ENCODE measurements at places on chromosomes 3 and 15.
A peak's percentile ranks its signal among the peaks of the same experiment; 100 is the strongest.

GRCh38 chr3:169637731-169638130, 25.8 kb downstream of the MECOM start:
- no peak for DNase-seq

GRCh38 chr15:39720621-39721611, 61.7 kb downstream of the FSIP1 start:
- no peak for DNase-seq

- DNase-seq, result no peak
Measured at GRCh38 chr3:136818769-136819391, at the start of gene SLC35G2. Gene SLC35G2, plus strand, starts transcription at chr3:136819126. Its CDS starts 35,335 bp downstream, at chr3:136854461.

GRCh38 chr3:177478170-177478867, 281.0 kb upstream of the TBL1XR1 start:
- DNase-seq, result no peak

- peak; percentile 24 for DNase-seq
Measured at GRCh38 chr15:89177633-89178306, 43.6 kb downstream of the RLBP1 start.

DNA sequence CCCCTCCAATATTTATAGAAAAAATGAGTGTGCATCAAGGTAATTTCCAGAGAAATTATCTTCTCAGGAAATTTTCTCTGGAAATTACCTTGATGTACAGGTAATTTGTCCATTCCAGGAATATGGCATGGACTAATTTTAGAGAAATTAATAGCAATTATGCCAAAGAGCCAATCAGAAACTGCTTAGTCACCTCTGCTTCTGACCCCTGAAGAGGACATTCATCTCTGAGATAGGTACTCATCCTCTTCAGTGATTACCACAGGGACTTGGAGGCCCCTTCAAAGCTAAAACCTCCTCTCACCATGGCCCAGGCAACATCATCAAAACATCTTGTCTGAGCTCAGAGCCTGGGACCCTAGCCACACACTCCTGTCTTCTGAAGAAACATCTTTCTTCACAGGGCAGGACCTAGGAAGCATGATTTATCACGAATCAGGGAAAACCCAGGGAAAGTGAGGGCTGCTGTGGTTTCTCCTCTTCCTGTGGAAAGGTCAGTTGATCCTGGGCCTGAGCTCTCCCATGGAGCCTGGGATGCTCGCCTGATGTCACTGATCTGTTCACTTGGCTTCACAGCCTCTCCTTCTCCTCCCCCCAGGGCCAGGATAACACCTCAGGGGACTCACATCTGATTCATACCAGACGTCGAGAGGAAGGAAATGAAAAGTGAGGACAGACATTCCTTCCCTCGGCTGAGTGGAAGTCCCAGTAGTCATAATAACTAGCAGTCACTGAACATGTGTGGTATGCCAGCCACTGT, 210.5 kb downstream of the DTWD1 start:
- DNase-seq, result no peak

DNA sequence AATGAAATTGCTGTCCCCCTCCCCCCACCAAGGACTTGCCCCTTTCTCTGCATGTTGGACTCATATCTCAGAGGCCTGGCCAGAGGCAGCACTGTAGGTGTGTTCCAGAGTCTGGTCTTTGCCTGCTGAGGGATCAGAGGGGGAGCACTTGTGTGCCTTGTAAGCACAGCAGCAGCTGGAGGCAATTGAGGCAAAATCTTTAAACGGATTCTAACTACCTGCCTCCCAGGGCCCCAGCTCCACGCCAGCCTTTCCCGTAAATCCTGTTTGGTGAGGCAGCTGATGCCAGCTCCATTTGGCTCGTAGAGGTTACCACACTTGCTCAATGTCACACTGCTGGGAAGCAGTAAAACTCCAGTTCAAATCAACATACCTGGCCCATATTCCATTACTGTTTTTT, 2.3 kb upstream of the IDH2 start:
- DNase-seq, result no peak

DNA sequence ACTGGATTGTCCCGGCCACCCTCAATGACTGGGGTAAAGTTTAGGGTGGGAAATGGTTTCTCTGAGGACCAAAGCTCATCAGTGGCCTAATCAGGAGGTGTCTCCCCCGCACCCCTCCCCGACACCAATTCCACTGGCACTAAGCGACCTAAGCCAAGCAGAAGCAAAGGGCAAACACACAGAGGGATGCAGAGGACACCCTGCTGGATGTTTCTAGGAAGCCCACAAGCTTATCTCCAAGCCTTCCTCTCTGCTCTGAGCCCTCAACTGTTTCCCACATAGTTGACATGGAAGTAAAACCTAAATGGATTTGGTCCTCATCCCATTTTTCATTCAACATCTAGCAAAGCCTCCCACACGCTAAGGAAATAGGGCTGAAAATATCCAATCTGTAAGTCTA, 68.5 kb downstream of the C3orf70 start:
- DNase-seq, result no peak

- no peak for DNase-seq
Measured at GRCh38 chr15:64878705-64879104, 33.0 kb upstream of the ANKDD1A start.
